Vagina (tissue), 2 donors: ENCODE measurements at places on chromosomes 3 and 15.

- H3K4me3 ChIP-seq = no peak overlapping the region
- no peak for DNase-seq
- no peaks in the 10 kb centered on the region for H3K36me3 ChIP-seq
Observed at GRCh38 chr3:144544871-144545270, 573.2 kb downstream of the DIPK2A start.

DNA sequence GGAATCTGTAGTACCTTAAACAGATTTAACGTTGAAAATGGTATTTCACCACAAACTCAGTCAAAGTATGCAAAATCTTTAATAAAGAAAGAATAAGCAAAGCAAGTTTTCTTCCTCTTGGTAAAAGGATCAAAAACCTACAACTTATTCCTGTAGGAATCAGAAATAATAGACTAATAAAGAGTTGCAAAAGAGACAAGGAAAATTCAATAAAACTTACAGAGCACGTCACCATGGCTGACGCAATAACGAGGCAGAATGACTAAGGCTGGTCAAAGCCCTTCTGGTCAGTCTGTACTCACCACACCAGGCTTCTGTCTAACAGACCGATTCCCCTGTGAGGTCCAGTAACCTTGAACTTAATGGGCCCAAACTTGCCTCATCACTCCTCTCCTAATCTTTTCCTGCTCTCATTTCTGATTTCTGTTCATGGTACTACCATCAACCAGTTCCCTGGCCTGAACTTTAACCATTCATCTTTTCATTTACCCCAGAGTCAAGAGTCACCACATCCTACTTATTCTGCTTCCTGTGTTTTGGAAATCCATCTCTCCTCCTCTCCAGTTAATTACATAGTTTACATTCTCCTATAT is 5.0 kb downstream of the MASP1 start:
- H3K27ac ChIP-seq = peak overlapping the region; percentile 89
- no peaks in the 10 kb centered on the region for H3K27me3 ChIP-seq
- no peak overlapping the region for H3K4me3 ChIP-seq

- H3K27me3 ChIP-seq = no peaks in the 10 kb centered on the region
- H3K27ac ChIP-seq = no peak overlapping the region
- no peaks in the 10 kb centered on the region for H3K36me3 ChIP-seq
- DNase-seq = no peak
- no peak overlapping the region for H3K4me3 ChIP-seq
Observed at GRCh38 chr15:101124731-101125451, 127.0 kb downstream of the CHSY1 start.

GRCh38 chr3:13219077-13219901 is 146.1 kb upstream of the IQSEC1 start:
- H3K27me3 ChIP-seq = no peaks in the 10 kb centered on the region
- H3K27ac ChIP-seq = no peak overlapping the region
- DNase-seq = no peak
- no peaks in the 10 kb centered on the region for H3K36me3 ChIP-seq

DNA sequence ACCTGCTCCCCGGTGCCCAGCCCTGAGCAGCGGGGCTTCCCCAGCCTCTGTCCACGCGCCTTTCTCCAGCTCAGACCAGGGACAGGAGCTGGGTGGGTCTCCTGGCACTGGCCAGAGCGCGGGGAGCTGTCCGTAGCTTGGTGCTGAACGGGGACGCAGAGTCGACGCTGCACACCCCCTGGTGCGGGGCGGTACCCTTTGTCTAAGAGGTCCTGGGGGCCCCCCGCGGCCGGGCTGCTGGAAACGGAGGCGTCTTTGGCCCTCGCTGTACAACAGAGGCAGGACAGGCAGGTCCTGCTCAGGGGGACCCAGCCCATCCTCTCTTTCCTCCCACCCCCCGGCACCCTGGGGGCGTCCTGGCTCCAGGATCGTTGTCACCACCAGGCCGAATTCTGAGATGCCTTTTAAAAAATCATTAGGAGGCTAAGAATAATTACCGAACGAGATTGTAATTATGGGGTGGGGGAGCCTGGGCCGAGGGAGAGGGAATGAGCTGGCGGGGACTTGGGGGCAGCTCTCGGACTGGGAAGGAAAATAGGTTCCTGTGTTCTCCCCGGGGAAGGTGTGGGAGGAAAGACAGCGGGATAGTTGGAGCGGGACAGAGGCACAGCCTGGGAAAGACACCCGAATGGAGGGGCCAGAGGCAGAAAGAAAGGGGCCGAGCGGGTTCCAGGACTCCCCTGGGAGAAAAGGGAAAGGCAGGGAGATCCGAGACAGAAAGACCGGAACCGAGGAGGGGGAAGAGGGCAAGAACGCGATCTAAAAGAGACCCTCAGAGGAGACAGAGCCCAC is 4.1 kb upstream of the SKOR1 start:
- H3K27me3 ChIP-seq = peaks cover 35% of the 10 kb centered on the region
- no peaks in the 10 kb centered on the region for H3K36me3 ChIP-seq
- H3K27ac ChIP-seq = no peak overlapping the region
- no peak for DNase-seq
